ENCODE measurements at places on chromosomes 6 and 20.

DNA sequence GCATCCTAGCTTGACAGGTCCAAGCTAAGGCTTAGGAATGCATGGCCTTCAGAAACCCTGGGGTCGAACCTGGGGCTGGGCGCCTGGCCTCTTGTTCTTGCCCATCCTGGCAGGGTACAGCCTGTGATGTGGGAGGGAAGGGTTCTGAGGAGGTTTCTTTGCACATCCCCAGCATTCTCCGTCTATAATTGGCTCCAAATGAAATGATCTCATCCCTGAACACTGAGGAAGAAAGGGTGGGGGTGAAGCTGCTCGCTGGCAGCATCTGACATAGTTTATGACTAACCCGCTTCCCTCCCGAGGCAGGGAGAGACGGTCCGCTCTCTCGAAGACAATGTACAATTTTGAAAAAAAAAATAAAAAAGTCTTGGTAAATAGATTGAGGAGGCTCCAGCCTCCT, 67.1 kb upstream of the ZNFX1 start:
- DNase-seq: peak; percentile 21

- DNase-seq: no peak
Observed at GRCh38 chr6:166410426-166410935, 27.7 kb upstream of the MPC1 start.

DNA sequence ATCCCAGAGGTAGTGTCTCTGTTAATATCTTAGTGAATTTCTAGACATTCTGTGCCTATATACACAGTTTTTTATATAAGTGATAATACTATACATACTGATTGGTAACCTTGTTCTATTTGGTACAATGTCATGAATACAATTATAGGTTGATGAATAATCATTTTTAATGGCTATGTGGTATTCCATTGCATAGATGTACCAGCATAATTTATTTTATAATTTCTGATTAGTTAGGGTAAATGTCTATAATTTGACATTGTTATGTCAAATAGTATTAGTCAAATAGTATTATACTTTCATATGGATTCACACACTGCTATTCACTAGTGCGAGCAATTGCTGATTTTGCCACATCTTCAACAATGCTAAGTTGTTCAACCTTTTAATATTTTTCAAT, 110.8 kb upstream of the SCGN start:
- no peak for DNase-seq

DNA sequence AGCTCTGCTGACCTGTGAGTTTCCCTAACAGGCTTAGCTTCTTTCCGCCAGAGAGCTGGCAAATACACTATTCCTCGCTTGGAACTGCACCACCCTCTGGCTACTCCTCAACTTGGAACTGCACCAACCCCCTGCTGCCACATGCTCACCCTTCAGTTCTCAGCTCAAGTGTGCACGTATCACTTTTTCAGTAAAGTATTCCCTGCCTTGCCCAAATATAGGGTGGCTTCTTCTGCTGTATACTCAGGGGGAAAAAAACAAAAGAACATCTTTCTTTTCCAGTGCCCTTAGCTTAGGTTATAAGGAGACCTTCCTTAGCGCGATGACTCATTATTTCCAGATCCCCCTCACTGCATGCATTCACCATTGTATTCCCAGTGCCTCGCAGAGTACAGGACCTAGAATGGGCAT, 21.2 kb downstream of the GNAS-AS1 start:
- no peak for DNase-seq

GRCh38 chr20:13545790-13546189, 92.9 kb downstream of the TASP1 start:
- DNase-seq: no peak

DNA sequence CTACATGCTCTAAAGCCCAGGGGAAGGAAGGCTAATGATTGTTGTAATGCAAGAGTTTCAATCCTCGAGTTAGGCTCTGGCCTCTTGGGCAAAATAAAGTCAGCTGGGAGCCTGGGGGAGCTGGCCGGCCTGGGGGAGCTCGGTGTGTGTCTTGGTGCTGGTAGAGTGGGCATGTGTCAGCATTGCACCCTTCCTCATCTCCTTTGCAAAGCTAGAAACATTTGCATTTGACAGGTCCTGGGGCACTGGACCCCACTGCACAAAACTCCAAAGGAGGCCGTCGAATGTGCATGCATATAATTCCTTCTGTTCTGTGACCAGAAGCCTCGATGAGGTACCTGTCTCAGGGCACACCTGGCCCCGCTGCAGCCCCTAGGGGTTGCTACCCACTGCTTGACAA, 74.6 kb upstream of the SLC22A23 start:
- no peak for DNase-seq

DNA sequence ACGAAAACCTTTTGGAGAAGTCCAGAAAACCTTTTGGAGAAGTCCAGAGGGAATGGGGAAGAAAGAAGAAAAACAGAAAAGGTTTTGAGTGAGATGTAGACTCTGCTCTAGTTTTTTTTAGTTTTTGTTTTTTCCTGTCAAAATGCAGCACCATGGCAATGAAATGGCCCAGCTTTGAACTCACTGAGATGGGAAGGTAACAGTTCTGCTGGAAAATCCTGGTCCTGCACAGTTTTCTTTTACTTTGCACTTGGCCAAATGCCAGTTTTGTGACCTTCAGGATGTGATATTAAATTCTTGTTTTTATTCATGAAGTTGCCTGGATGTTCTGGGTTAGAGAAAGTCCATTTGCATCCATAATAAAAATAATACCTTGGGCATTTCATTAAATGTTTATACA, 145.7 kb downstream of the CFAP61 start:
- DNase-seq: no peak

DNA sequence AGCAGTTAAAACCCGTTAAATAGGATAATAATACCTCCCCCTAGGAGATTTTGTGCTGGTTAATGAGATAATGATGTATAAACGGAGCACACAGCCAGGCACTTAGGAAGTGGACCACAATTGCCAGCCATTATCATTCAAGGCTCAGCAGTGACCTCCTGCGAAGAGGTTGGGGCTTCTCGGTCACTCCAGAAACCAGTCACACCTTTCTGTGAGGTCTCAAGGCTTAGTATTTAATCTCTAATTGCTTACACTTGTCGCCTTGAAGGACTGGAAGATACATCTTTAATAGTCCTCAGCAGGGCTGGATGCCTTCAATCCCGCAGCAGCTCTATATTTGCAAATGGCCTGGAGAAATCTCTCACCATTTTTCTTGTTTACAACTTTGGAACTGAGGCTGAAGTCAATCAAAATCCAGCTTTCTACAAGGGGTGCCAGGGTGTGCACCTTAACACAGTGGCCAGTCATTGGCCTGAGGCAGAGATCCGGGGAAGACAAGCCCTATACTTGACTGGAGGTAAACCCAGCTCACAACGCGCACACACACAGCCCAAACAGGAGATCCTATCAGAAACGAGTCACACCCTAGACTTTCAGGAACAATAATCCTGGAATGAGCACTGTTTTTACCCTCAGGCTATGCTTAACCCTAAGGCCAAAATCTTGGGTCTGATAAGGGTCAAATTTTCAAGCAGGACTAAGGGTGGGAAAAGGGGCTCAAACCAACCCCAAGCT, 1.2 kb downstream of the POU5F1 start:
- peak; percentile 4 for DNase-seq

DNA sequence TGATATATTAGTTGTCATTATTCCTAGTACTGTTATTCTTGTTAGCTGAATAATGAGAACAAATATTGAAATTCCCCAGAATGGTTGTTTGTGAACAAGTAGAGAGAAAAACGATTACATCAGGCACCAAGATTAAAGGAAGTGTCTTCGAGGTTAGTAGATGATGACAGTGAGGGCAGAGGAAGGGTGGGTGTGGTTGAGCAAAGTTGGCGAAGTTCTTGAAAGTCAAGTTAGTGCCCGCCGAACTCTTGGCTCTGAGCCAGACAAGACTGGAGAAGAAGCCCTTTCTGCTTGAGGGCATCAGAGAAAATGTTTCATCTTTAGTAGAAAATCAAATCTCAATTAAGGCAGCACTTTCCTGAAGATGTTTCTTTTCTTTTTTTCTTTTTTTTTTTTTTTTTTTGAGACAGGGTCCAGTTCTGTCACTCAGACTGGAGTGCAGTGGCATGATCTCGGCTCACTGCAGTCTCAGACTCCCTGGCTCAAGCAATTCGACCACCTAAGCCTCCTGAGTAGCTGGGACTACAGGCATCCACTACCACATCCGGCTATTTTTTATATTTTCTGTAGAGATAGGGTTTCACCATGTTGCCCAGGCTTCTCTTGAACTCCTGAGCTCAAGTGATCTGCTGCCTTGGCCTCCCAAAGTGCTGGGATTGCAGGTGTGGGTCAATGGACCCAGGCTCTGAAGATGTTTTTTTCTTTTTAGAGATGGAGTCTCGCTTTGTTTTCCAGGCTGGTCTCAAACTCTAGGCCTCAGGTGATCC, 77.1 kb downstream of the SGK1 start:
- DNase-seq: no peak

DNA sequence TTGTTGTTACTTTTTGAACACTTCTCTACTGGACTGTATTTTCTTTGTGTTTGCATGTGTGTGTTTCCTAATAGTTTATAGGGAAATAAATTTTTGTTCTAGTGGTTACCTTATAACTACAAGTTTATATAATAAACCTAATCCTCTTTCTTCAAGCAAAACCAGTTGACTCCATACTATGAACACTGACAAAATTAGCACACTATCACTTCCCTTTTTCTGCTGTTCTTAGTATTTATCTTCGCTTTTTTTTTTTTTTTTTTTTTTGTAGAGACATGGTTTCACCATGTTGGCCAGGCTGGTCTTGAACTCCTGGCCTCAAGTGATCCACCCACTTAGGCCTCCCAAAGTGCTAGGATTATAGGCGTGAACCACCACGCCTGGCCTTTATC, 25.0 kb upstream of the C6orf62 start:
- no peak for DNase-seq

DNA sequence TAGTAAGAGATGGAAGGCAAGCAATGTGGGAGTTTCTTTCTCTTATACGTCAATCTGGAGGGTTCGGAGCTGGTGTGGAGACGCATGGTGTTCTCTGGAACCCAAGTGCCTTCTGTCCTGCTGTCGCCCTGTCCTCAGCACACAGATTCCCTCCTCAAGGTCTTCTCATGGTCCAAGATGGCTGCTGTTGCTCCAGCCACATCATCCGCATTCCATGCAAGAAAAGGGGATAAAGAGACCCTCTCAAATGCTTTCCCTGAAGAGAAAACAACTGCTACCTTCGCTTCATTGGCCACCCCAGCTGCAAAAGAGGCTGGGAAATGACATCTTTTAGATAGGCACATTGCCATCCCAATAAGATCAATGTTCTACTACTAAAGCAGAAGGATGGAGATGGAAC, 151.2 kb downstream of the ANKRD60 start:
- DNase-seq: no peak

DNA sequence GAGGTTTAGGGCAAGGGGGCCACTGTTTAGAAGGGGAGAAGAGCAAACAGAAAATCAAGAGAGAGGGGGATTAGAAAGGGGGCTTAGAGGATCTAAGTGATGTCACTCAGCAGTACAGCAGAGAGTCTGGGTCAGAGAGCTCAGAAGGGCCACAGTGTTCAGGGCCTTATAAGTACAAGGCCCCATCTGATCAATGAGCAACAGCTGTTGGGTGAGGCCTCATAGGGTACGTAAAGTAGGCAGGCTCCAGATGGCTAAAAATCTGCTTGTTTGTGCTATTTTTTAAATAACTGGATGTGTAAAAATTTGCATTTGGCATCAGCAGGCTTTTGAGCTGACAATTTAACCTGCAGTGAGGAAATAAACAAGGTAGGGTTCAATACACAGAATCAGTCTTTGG, 149.8 kb downstream of the SH3BGRL2 start:
- no peak for DNase-seq

- no peak for DNase-seq
Observed at GRCh38 chr6:43973357-43973756, 153.9 kb downstream of the MRPL14 start.

GRCh38 chr6:37600312-37600916, 97.3 kb downstream of the MDGA1 start:
- no peak for DNase-seq

GRCh38 chr6:90230548-90231215, 66.0 kb downstream of the BACH2 start:
- no peak for DNase-seq

GRCh38 chr6:24845578-24845977, 46.9 kb upstream of the ARMH2 start:
- DNase-seq: no peak

GRCh38 chr6:55937951-55938690, 62.7 kb upstream of the BMP5 start:
- no peak for DNase-seq

- no peak for DNase-seq
Observed at GRCh38 chr6:149809798-149810197, 54.4 kb downstream of the LRP11 start.

GRCh38 chr6:19472850-19473249, 364.3 kb upstream of the ID4 start:
- DNase-seq: no peak

DNA sequence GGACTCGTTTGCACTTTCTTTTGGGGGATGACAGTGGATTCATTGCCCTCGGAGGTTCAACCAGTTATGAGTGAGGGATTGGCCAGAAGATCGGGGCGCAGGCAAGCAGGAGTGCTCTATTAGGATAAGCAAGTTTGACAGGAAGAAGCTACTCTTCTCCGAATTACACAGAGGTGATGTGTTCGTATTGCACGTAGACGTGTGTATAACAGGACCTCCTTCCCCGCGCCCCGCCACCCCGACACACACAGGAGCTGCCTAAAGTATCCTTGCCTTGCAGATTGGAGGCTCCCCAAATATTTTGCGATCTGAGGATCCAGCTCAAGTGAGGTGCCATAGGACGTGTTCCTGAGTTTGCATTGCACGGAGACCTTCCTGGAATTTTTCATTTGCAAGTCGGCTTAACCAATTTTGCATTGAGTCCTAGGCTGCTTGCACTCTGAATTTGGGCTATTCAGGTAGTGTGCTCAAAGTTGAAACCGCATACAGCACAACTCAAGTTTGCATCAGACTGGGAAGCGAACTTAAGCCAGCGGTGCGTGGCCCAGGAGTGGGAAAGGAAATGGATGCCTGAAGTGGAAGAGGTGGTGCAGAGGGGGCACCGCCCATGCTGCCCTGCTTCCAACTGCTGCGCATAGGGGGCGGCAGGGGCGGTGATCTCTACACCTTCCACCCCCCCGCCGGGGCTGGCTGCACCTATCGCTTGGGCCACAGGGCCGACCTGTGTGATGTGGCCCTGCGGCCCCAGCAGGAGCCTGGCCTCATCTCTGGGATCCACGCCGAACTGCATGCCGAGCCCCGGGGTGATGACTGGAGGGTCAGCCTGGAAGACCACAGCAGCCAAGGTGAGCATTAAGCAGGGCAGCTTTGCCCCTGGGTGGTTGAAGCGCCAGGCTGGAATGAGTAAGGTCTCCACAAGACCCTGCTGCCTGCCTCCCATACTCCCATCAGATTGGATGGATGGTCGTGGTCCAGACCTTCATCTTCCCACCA, 770 bp downstream of the TCF19 start:
- peak; percentile 73 for DNase-seq

DNA sequence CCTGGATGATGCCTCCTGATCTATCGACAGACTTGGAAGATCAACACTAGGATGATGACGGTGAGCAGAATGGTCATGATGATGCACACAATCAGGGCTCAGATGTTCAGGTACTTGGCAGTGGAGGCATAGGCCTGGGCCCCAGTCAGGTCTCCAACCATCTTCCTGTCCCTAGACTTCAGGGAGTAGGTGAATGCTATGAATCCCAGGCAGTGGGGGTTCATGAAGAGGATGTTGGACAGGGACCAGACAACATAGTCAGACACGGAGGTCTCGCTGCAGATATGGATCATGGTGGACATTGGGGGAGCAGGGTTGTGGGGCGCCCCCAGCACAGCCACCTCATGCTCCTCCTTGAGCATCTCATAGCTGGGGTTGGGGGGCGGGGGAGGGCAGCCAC, 27.5 kb downstream of the HLA-F start:
- DNase-seq: no peak

GRCh38 chr20:17960927-17961586, 7.5 kb downstream of the SNX5 start:
- no peak for DNase-seq

- no peak for DNase-seq
Observed at GRCh38 chr6:30820193-30820592, 64.1 kb upstream of the DDR1 start.

All from pancreas (tissue), 10 donors.